ENCODE measurements at places on chromosomes 6 and 20.

DNA sequence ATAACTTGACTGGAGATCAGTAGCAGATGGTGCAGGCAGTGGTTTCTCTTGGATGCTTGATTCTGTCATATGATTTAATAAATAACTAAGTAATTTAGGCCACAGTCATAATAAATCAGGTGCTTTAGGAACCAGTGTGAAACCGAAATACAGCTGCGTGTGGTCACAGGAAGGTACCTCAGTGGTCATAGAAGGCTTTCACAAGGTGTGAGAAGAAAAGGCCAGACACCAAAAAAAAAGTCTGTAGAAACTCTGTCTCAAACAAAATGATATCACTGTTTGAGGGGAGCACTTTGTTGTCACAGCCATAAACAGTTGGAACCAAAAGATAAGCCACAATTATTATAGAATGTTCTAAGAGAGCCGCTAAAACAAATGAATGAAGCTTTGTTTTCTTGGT lies 56.5 kb downstream of the ARMC2 start:
- DNase-seq, result no peak

DNA sequence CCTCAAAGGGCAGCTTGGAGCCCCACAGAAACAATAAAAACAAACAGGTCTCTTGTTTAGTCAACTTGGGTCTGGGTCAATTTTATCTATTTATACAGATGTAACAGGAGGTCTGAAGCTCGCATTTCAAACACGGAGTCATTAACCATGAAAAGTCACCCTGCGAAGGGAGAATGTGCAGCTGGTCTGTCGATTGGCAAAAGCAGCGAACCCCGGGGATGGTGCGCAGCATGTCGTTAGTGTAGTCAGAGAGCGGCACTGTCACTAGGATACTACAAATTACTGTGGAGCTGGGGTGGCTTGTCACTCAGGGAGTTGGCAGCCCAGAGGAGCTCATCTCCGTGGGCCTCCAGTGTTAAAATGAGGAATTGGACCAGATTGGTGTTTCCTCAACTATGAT lies 190.4 kb upstream of the ARG1 start:
- DNase-seq, result no peak

GRCh38 chr6:148999501-148999900 lies 252.7 kb downstream of the UST start:
- DNase-seq, result no peak

DNA sequence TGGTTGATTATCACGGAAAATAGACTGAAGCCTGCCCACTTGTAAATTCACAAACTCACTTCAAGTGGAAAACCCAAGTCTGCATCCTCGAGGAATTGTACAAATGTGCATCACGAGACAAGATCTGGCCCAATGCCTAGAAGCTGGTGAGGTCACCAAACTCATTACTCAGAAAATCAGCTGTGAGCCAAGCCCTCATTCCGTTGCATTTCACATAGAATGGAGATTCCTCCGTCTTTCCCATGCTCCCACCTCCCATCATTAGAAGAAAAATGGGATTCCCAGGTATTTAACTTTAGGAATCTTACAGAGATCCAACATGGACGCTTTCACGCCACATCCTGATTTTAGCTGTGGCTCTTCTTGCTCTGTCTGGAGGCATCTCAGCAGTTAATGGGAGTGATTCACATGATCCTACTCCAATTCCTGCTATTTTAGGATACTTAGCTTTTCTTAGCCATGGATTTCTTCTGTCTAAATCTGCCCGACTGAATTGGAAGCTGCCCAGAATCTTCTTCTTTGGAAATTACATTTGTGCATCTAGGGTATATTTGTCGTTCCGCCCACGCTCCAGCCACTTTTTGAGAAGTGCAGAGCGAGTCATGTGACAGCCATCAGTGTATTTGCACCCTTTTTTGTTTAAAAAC lies 68.7 kb upstream of the STMND1 start:
- DNase-seq, result no peak

DNA sequence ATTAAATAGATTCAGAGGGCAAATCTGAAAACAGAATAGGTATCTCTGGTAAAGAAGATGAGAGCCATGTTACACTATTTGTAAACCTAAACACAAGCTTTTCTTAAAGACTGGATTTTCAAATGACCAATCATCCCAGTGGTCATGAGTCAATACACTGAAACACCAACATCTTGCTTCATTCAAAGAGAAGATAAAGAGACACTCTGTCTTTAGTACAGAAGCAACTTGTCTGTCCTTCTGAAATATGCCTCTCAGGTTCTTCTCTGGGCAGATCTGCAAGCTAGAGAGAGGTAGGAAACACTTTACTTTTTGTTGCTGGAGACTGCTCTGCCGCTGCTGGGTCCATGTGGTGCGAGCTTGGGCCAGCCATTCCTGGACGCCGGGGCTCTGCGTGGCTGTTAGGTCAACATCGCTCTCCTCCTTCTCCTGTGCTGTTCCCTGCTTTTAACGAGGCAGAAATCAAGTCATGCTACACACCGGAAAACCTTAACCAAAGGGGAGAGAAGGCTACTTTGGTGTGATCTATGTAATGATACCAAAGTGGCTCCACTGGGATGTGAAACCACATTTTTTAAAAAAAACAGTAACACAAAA lies 368.2 kb downstream of the SYNE1 start:
- DNase-seq, result no peak

DNA sequence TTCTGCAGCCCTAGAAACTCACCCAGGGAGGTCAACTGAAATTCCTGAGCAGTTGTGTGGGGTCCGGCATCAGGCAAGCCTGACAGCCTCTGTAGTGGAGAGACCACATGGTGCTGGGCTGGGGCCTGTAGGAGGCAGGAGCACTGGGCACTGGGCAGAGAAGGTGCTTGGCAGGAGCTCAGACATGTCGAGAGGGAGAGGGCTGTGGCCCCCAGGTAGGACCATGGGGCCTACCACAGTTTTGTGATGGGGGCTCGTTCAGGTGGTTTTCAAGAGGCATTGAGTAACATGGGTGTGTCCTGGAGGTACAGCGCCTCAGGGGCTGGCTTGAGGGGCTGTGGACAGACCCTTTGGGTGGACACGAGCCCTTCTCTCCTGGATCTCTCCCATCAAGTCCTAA lies 15.9 kb downstream of the SLC22A23 start:
- DNase-seq, result no peak

DNA sequence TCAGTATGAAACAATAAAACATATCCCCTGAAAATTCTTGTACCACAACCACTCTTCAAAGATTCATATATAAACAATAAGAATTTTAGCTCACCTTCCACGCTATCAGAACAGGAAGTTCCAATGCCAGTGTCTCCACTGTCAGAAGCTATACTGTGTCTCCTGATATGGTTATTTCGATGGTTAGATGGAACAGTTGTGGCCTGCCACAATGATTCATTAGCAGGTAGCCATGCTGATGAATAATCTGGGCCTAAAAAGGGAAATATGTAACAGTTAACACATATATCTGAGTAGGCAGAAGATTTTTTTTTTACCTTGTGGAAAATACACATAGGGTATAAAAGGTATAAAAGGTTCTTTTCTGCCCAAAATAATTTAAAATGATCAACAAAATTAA lies 19.0 kb downstream of the CEP85L start:
- no peak for DNase-seq

- no peak for DNase-seq
These were observed 865 bp downstream of the STK38 start for GRCh38 chr6:36546308-36546919.

GRCh38 chr6:119148825-119149525 lies 70.5 kb upstream of the FAM184A start:
- no peak for DNase-seq

DNA sequence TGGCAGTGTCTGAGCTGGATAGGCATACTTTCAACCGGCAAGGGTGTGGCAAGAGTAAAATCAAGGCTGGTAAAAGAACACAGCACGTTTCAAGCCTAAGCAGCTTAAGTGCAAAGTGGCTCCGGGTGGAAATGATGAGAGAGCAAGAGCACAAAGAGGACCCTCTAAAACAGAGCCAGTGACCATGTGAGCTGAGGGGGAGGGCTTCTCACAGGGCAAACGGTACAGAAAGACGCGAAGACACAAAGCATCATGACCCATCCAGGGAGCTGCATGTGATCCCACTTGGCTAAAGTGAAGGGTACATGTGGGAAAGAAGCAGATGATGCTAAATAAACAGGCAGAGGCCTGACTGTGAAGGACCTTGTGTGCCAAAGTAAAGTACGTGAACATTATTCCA lies 25.7 kb downstream of the FKBP5 start:
- DNase-seq, result no peak

GRCh38 chr6:64428186-64428585 lies 792.6 kb downstream of the PHF3 start:
- no peak for DNase-seq

- DNase-seq, result no peak
These were observed 459.4 kb upstream of the JARID2 start for GRCh38 chr6:14786455-14786854.

DNA sequence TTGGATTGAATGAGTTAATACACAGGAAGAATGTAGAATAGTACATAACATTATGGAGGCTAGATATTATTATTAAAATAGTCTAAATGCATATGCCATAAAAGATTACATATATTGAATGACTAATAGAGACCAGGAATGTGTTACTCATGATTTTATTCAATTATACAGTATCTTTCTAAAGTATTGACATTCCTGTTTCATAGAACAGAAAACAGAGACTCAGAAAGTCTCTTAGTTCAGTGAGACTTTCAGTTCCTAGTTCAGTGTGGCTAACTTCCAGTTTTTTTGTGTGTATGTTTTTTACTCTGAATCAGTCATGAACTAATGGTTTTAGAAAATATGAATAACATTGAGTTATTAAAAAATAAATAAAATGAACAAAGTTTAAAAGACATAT lies 34.6 kb upstream of the TMEM244 start:
- no peak for DNase-seq

- DNase-seq, result no peak
These were observed 33.9 kb downstream of the HLA-A start for GRCh38 chr6:29976253-29976587.

- DNase-seq, result no peak
These were observed 9.6 kb upstream of the KCNQ2 start for GRCh38 chr20:63482021-63482587.

DNA sequence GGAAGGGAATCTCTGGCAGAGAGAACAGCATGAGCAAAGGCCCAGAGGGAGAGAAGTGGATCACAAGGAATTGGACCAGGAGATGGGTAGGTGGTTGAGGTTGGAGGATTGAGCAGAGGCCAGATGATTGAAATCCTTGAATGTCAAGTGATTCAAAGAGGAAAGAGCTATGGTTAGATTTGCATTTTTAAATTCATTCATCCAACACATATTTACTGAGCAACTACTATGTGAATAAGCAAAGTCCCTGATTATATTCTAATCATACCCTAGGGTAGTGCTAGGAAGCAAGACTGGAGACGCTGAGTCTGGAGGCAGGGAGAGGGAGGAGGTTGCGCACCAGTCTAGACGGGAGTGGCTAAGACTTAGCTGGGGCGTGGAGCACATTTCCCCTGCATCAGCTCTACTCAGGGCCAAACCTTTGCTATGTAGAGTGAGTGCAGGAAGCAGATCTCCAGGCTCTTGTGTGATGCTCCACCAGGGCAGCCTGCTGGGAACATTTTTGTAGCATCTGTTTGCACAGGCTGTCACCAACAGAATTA lies 40.2 kb downstream of the EYA2 start:
- no peak for DNase-seq

DNA sequence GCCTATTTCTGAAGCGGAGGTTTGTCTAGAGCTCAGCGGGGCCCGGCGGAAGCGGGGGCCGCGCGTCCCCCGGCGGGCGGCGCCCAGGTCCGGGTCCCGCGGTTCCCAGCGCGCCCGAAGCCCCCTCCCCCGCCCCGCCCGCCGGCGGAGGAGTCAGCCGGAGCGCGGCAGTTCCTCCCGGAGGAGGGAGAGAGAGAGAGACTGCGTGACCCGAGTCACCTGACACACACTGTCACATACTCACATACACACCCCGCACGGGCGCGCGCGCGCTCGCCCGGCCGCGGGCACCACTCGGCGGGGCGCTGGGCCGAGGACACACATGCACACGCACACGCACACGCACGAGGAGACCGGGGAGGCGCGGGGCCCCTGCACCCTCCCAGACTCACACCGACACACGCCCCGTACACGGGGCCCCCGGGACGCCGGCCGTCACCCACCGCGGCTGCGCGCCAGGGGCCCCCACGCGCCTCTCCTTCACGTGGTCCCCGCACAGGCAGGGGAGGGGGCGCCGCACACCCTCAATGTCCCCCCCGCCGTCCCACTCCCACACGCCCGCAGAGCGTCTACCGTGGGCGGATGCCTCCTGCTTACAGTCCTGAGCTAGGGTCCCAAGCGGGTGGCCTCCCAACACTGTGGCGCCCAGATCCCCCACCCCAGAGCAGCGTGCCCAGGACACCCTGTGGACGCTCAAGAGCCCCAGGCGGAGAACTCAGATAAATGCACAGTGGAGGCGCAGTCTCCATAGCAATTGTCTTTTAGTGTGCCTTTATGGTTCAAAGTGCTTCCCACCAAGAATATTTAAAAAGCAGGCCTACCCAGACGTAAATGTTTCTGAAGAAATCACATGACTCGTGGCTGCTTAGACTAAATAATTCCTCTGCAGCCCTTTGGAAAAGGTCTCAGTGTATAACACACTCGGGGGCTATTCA lies at the start of gene RRAGD:
Gene RRAGD, minus strand, starts transcription at position 203 of the 935 bp plus-strand sequence. CDS start 280 bp downstream, outside the sequence.
- no peak for DNase-seq

- no peak for DNase-seq
These were observed 37.8 kb upstream of the SMAP1 start for GRCh38 chr6:70629929-70630328.

DNA sequence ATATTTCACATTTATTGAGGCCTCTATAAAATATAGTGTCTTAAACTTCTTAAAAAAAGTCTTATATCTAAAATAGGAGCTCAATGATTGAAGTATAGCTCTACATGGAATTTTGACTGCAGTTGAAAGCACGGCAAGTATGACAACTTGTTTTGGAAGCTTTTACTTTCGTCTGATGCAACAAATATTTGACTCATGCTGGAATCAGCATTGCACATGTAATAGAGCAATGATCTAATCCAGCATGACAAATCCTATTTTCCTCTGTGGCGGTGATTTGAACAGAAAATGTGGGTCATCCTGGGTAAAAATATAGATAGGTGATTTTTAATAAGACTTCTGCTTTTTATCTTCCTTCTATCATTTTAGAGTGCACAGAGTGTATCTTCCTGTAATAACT lies 111.6 kb downstream of the TINAG start:
- DNase-seq, result no peak

DNA sequence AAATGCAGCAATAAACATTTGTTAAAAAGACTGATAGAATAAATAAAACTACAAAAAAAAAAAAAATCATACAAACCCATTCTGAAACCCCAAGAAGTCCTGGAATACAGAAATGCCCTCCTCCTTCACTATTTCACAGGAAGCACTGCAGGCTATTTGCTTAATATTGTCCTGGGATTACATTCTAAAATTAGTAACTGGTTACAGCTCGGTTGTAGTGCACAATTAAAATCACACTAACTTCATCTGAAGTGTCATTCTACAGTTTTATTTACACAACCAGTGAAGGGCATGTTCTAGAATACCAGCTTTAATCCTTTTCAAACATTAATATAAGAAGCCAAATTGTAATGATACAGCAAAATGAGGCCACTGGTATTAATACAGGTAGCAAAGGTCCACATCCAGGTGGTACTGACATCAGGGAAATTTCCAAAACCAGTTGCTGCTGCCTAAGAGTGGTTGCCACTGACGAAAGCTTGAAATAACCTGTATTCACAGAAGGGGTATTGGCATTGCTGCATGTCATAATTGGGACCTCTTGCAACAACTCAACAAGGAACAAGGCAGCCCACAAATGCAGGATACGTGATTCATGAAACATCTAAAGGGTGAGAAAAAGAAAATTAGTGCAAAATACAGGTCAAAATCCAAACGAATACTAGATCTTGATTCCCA lies 26.9 kb downstream of the AKIRIN2 start:
- no peak for DNase-seq

- no peak for DNase-seq
These were observed 114.3 kb upstream of the BTN3A2 start for GRCh38 chr6:26250698-26251044.

GRCh38 chr20:63558804-63559484 lies 5.0 kb downstream of the FNDC11 start:
- DNase-seq, result no peak

All from iPS DF 19.7 (cell line).